ENCODE measurements at places on chromosomes 3 and 15. TPM values are rescaled to one million over a fixed set of nuclear protein-coding genes. Genes with fewer than 3 reads are reported as not detected.

- no peak for DNase-seq
Measured at GRCh38 chr3:192896208-192896607, 21.4 kb downstream of the MB21D2 start.

- no peak for DNase-seq
Measured at GRCh38 chr3:179151474-179151873, 3.3 kb downstream of the PIK3CA start.

GRCh38 chr3:52065264-52065756, 8.9 kb upstream of the DUSP7 start:
- DNase-seq, result no peak

DNA sequence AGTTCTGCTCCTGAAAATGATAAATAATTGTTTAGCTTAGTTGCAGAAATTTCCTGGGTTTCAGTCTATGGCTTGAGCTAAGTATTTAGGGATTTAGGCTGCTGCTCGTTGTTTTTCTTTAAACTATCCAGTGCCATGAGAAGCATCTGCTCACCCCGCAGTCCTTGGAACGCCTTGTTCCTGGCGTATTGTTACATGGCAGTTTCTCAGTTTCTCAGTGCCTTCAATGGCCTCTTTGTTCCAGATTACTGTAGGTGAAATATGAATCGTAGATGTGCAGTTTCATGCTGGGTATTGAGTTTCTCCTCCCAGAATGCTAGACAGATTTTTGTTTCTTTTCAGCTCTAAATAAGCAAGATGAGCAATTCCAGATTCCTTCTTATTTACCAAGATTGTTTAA, 269.5 kb upstream of the GBE1 start:
- no peak for DNase-seq

- no peak for DNase-seq
Measured at GRCh38 chr3:169633105-169633504, 30.4 kb downstream of the MECOM start.

DNA sequence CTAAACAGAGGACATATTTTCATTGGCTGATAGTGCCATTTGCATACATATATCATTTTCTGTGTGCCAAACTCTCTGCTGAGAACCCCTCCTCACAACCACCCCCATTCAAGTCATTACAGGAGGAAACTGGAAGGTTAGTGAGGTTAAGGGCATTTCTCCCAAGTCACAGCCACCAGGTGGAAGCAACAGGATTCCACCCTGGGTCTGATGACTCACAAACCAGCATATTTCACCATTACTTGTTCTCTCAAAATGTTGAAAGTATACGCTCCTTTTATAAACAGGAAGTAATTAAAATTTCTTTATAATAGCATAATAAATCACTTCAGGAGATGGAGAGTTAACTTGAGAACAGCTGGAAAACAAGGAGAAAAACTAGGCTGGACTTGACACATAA, 398.6 kb upstream of the WNT5A start:
- DNase-seq, result no peak

DNA sequence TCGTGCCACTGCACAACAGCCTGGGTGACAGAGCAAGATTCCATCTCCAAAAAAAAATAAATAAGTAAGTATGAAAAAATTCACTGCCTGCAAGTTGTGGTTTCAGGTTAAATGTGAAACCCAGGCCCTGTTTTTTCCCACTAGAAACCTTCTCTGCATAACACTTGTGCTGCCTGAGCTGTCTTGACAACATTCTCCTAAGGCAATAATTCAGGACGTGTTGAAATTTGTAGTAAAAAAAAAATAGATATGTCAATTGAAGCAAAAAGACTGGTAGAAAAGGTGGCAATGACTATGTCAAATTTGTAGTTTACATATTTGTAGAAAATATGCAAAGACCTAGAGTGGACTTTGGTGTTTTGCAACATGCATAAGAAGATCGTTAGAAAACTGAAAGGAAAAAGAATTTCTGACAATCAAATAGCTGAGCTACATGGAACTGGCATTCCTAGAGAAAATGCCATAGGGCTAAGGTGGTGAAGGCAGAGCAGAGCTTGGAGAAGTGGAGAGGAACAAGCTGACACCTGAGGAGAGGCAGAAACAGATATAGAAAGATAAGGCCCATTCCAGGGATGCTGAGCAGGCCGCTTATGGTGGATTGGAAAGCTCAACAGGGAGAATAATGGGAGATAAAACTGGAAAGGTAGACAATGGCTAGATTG, 150.2 kb downstream of the PLCH1 start:
- DNase-seq, result no peak

- no peak for DNase-seq
Measured at GRCh38 chr15:84772031-84772430, 23.6 kb downstream of the ZNF592 start.

DNA sequence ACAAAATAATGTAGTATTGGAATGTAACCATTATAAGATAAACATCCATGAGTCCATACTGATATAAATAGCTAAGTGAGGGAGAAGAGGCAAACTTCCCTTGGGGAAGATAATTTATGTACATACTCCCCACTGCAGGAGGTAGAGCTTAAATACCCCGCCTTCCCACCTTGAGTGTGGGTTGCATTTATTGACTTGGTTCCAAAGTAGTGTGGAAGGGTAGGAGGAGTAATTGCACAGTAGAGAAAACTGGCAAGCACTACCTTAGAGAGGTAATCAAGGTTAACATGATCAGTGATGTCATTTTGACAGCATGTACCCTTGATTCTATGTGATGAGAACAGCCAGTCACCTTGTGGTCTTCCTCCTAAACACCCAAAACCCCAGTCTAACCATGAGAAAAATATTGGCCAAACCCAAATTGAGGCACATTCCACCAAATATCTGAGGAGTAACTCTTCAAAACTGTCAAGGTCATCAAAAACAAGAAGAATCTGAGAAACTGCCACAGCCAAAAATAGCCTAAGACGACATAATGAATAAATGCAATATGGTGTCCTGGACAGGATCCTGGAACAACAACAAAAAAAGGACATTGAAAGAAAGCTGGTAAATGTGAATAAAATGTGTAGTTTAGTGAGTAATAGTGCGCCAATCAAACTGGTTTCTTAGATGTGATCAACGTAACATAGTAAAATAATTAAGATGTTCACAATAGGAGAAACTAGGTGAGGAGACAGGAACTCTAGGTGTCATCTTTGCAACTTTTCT, 774 bp upstream of the CNOT10 start:
- DNase-seq, result no peak

GOLGA8J gene
- total RNA-seq, result 0.10 TPM

Measured in left lobe of liver (tissue), 2 donors.